ENCODE measurements at places on chromosomes 7 and 10.

DNA sequence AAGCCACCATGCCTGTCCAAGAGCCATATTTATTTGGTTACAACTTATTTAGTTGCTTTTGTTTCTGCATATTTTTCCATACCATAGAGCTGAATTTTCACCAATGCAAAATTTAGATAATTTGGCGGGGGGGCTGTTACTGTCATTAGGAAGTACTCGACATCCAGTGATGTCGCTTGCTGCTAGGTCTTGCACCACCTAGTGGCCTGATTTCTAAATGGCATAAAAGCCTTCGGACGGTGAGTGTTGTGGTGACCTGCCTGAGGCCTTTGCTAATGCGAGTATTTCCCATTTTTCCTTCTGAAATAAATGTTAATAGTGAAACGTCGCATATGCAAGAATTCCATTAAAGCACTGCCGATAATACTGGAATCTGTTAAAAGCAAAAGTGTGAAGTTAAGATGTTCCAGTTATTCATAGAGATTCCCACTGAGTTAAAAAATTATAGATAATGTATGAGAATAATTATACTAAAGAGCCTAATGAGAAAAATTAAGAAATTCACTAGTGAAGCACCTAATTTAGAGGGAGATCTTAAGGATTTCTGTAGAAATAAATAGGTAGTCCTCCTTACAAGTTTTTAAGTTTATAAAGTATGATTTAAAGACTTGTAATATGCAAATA is 86.1 kb upstream of the DNAJB6 start:
- peak; percentile 68 for DNase-seq

- DNase-seq: no peak
These were observed 9.0 kb upstream of the UCN3 start for GRCh38 chr10:5355594-5356301.

DNA sequence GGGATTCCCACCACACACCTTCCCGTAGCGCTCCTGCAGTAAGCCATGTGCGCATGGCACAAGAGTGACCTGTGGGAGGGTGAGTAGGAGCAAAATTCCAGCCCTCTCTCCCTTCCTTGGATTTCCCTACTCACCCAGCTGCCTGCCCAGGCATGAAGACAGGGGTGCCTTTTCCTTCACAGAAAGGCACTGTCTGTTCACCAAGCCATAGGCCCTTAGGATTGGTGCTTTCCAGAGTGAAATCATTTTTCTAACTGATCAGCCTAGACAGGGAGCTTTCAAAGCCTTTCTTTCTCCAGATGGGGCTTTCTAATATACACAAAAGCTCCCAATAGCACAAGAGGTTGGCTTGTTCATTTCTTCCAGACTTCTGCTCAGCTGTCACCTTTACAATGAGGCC is 79.7 kb downstream of the CTTNBP2 start:
- DNase-seq: no peak

- DNase-seq: no peak
These were observed 13.0 kb upstream of the SMARCD3 start for GRCh38 chr7:151261529-151261928.

Data from H4 (cell line).